ENCODE measurements at places on chromosomes 4 and X.
A peak's percentile ranks its signal among the peaks of the same experiment; 100 is the strongest.

DNA sequence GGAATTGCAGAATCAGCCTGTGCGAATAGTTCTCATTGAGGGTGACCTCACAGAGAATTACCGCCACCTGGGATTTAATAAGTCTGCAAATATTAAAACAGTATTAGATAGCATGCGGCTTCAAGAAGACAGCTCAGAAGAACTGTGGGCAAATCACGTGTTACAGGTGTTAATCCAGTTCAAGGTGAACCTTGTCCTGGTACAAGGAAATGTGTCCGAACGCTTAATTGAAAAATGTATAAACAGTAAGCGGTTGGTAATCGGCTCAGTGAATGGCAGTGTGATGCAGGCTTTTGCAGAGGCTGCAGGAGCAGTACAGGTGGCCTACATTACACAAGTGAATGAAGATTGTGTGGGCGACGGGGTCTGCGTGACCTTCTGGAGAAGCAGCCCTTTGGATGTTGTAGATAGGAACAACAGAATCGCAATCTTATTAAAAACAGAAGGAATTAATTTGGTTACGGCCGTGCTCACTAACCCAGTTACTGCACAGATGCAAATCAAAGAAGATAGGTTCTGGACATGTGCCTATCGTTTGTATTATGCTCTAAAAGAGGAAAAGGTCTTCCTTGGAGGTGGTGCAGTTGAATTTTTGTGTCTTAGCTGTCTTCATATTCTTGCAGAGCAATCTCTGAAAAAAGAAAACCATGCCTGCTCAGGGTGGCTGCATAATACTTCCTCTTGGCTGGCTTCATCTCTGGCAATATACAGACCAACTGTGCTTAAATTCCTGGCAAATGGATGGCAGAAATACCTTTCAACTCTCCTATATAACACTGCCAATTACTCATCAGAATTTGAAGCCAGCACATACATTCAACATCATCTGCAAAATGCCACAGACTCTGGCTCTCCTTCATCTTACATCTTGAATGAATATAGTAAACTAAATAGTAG, 10.7 kb downstream of the BBS12 start:
- no peak for DNase-seq

DNA sequence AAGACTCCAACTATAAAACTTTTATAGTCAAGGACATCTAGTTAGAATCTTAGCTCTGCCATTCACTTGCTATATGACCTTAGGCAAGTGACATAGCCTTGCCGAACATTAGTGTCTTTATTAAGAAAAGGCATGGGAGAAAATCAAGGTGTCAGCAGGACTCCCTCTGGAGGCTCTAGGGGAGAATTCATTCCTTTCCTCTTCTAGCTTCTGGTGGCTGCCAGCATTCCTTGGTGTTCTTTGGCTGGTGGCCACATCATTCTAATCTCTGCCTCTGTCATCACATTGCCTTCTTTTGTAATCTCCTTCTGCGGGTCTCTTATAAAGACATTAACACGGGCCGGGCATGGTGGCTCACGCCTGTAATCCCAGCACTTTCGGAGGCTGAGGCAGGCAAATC, 99.8 kb downstream of the PPP1R2C start:
- peak; percentile 2 for DNase-seq

DNA sequence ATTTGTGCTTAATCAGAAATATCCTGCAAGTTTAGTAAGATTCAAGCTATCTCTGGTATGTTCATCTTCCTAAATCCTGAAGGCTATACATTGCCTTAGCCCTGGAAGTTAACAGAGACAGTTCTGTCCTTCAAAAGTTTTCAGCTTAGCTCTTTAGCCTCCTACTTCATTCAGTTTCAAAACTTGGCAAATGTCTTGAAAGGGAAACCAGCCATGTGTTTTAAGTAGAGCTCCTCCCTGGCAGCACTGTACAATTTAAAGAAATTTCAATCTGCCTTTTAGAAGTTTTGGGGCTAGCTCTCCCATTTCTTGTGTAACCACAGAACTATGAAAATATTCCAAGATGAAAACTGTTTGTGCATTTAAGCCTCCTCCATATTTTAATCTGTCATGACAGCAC, 47.0 kb downstream of the FANCB start:
- no peak for DNase-seq

- no peak for DNase-seq
Observed at GRCh38 chr4:27412613-27413012, 552.0 kb downstream of the STIM2 start.

Data from thoracic aorta (tissue), 2 donors.